ENCODE measurements at places on chromosomes 3 and 15. TPM values are rescaled to one million over a fixed set of nuclear protein-coding genes. Genes with fewer than 3 reads are reported as not detected.

SETD2 gene
- 10.7 TPM for total RNA-seq

DNA sequence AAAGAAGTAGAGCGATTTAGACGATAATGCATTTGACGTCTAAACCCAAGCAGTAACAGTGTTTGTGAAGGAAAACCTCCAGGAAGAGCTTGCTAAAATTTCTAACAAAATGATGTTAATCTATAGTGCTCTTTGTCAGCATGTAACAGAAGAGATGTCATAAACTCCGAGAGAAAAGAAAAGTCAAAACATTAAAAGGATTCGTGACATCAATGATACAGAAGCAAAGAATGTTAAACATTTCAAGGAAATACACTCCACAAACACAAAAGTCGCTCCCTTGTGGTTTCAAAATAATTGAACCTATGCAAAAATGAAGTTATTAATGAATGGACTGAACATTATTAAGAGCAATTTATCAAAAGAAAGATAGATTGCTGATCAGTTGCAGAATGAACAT lies 27.9 kb downstream of the AADAC start:
- DNase-seq: peak; percentile 69

HHLA2 gene
- total RNA-seq: not detected

ZNF662 gene
- total RNA-seq: 1.4 TPM

FETUB gene
- total RNA-seq: not detected

GRCh38 chr15:55196458-55197361 lies at the start of gene RSL24D1:
Gene RSL24D1 (minus strand): TSS chr15:55196941. CDS start chr15:55196890, 51 bp downstream.
- DNase-seq: peak; percentile 98

- DNase-seq: peak; percentile 36
Measured at GRCh38 chr3:141231952-141232823, 563 bp downstream of the PXYLP1 start.

DYNC1LI1 gene
- 39.2 TPM for total RNA-seq

GRCh38 chr3:61719278-61719977 lies 158.1 kb downstream of the PTPRG start:
- DNase-seq: no peak

DNA sequence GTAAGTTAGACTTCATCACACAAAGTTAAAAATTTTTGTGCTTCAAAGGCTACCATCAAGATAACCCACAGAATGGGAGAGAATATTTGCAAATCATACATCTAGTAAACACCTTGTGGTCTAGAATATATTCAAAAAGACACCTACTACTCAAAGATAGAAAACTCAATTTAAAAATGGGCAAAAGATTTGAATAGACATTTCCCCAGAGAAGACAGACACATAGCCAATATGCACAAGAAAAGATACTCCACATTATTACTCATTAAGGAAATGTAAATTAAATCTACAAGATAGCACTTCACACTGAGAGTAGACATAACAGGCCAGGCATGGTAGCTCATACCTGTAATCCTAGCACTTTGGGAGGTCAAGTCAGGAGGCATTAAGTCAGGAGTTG lies 87.8 kb upstream of the MANF start:
- DNase-seq: no peak

DNA sequence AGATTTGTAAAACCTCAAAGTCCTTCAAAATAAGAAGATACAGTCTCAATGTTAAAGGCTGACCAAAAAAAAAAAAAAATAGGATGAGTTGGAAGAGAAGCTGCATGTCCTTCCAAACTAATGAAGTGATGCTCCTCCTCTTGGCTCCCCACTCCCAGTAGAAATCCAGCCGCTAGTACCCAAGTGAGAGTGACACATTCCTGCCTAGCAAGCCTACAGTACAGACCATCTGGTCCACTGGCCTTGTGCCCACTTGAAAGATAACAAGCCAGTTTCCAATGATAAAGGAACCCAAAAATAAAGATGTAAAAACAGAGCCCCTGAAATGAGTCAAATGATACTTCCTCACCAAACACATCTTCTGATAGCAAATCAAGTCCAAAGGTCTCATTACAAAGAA lies 258.7 kb upstream of the NSMCE3 start:
- no peak for DNase-seq

DNA sequence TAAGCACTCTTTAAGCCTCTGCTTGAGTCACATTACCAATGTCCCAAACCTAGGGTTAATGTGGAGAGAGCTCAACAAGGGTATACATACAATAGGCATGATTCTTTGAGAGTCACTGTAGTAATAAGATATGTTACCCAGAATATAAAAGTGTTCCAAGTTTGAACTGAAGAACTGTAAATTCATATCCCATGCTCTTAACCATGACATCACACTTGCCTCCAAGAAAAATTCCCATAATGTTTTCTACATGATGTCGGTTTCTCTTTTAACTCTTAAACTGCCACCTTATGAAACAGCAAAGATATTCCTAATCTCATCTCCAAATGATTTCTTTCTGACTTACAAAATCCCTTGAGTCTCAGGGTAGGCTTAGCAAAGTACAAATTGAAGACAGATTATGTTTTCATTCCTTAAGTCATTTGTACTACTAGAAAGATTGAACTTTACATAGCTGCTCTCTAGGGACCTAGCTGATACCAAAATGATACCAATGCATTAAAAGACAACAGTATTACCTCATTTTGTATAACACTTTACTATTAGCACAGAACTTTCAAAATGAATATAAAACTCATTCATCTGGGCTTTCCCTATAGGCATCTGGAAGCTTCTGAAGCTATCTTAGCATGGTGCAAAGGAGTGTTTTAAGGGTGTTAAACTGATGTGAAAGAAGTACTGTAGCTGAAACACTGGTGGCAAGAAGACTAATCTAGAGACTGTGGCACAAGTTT lies 127.1 kb downstream of the KCNMB2 start:
- peak; percentile 24 for DNase-seq

Measured in M059J (cell line).